ENCODE measurements at places on chromosomes 5 and 9. TPM values are rescaled to one million over a fixed set of nuclear protein-coding genes. Genes with fewer than 3 reads are reported as not detected.

ANKRD18A gene
- 5.0 TPM for total RNA-seq

SLC34A1 gene
- not detected for total RNA-seq

KIAA1191 gene
- 79.6 TPM for total RNA-seq

ATP10B gene
- total RNA-seq = 0.12 TPM

PCDHB10 gene
- total RNA-seq = 1.5 TPM

FOXD4L3 gene
- not detected for total RNA-seq

UIMC1 gene
- 25.4 TPM for total RNA-seq

OLFML2A gene
- 19.4 TPM for total RNA-seq

PLGRKT gene
- 31.9 TPM for total RNA-seq

RNF44 gene
- 26.6 TPM for total RNA-seq

DNAJA1 gene
- total RNA-seq = 75.5 TPM

GMCL2 gene
- total RNA-seq = not detected

RLN1 gene
- 0.34 TPM for total RNA-seq

PRLR gene
- 2.1 TPM for total RNA-seq

PCDHA4 gene
- 0.16 TPM for total RNA-seq

PPIC gene
- total RNA-seq = 50.6 TPM

TPPP gene
- total RNA-seq = 25.0 TPM

PITX1 gene
- total RNA-seq = not detected

All from left cardiac atrium (tissue), 4 donors.